ENCODE measurements at places on chromosomes 4 and X.

- DNase-seq: no peak
Measured at GRCh38 chrX:45007598-45007997, 134.6 kb downstream of the KDM6A start.

GRCh38 chrX:13081395-13082205, 37.2 kb upstream of the FAM9C start:
- peak; percentile 35 for DNase-seq

GRCh38 chrX:15696516-15696915, 31.9 kb upstream of the CLTRN start:
- no peak for DNase-seq

DNA sequence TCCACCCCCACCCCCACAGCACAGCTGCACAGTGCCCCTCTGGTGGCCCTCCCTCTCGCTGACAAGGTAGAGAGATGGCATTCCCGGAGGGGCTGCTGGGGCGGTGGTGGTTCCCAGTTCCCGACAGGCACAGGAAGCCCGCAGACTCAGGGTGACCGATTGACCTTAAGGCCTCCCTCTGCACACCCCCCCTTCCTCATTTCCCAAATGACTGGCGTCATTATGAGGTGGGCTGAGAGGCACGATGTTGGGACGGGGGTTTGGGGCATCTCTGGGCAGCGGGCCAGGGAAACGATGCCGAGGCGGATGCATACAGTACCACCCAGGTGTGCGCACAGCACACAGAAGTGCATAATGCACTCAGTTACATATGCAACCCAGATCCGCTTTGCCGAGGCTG, 3.5 kb upstream of the TIMP1 start:
- no peak for DNase-seq

- peak; percentile 42 for DNase-seq
Measured at GRCh38 chr4:176137631-176138030, 57.8 kb downstream of the SPATA4 start.

DNA sequence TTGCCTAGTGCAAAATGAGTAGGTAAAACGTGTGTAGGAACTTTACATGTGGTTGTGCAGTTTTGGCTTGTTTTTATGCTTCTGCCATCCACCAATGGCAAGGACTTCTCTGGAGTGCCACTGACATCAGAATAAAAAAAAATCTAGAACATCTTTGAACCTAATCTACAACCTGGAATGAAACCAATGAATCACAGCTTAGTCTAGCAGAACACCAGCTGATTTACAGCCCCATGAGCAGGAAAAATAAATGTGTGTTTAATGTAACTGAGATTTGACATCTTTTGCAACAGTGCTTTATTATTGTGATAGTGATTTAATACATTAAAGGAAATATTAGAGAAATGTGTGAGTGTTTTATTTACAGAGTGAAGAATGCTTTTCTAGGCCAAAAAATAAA, 995.1 kb downstream of the PCDH7 start:
- DNase-seq: no peak
